CD4-positive, alpha-beta T cell treated with Interleukin-6 for 4 hours (primary cell): ENCODE measurements at places on chromosomes 16 and 17.

GRCh38 chr16:56689171-56689570 lies 6.9 kb downstream of the MT1X start:
- DNase-seq: no peak

DNA sequence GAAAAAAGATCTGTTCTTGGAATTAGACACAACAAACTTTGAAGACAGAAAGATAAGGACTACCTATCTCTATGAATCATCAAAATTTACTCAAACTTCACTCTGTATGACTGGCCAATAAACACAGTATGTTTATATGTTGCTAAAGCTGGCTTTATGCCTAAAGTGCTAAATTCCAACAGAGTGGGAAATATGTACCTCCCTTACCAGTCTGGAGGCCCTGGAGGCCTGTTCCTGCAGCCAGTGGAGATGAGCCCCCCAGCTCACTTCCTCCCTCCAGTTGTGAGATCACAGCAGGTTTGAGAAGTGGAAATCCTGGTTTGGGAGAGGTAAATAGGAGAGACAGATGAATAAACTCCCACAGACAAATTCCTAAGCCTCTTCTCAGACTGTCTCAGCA lies 9.0 kb downstream of the ZNF23 start:
- no peak for DNase-seq

- peak; percentile 47 for DNase-seq
These were observed at the start of gene HBQ1 for GRCh38 chr16:180101-180675. HBQ1 (plus strand) TSS chr16:180459; CDS start chr16:180487, 28 bp downstream.

GRCh38 chr17:35460354-35460851 lies 11.8 kb upstream of the SLFN13 start:
- DNase-seq: peak; percentile 68

DNA sequence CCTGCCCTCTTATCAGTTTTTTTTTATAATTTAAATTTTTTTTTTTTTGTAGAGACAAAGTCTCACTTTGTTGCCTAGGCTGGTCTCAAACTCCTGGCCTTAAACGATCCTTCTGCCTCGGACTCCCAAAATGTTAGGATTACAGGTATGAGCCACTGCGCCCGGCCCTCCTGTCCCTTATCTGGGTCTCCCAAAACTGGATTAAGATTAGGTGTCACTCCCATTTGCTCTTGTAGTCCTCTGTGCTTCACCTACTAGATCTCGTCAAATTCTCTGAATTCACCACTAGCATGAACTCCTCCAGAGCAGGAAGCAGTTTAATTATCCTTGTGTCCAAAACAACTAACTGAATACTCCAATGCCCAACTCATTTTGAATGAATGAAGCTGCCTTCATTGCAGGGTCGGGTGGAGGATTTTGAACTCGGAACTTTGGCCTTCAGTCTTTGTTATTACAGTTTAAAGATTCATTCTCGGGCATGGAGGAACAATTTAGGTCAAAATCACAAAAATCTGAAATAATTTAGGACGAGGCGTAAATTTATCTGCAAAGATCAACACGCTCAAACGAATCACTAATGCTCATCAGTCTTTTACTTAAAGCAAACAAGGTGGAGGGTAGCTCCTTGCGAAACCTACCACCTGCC lies 802 bp upstream of the ATXN2L start:
- DNase-seq: no peak

DNA sequence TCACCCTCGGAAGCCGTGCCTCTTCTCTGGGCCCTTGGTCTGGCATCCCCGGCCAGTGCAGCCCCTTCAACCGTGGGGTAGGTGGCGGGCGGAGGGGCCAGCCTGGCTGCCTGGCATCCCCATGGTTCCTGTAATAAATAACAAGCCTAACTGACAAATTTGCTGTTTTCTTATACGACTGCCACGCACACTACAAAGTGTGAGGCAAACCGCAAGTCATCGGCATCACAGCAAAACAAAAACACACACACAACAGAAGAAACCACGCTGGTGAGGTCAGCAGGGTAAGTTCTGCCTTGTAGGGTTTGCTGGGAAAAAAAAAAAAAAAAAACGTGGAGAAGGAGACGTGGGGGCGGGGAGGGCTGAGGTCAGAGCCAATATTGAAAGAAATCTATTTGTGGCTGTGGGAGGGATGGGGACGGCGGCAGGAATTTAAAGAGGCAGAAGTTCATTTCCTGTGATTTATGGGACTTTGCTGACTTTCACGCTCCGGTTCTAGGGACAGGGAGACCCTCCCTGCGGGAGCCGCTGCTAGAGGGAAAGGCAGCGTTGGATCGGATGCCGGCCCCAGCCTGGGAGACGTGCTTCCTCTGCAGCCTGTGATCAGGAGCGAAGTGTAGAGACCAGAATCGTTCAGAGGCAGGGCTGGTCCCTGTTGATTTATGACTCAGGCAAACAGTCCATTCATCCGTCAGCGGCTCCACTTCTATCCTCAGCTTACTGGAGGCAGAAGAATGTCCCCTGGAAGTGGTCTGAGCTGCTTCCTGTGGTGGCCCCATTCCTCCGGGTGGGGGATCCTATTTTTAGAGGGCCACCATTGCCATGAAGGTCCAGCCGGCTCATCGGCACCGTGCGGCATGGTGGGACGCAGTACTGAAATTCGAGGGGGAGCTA lies 162.8 kb downstream of the FOXL1 start:
- no peak for DNase-seq

DNA sequence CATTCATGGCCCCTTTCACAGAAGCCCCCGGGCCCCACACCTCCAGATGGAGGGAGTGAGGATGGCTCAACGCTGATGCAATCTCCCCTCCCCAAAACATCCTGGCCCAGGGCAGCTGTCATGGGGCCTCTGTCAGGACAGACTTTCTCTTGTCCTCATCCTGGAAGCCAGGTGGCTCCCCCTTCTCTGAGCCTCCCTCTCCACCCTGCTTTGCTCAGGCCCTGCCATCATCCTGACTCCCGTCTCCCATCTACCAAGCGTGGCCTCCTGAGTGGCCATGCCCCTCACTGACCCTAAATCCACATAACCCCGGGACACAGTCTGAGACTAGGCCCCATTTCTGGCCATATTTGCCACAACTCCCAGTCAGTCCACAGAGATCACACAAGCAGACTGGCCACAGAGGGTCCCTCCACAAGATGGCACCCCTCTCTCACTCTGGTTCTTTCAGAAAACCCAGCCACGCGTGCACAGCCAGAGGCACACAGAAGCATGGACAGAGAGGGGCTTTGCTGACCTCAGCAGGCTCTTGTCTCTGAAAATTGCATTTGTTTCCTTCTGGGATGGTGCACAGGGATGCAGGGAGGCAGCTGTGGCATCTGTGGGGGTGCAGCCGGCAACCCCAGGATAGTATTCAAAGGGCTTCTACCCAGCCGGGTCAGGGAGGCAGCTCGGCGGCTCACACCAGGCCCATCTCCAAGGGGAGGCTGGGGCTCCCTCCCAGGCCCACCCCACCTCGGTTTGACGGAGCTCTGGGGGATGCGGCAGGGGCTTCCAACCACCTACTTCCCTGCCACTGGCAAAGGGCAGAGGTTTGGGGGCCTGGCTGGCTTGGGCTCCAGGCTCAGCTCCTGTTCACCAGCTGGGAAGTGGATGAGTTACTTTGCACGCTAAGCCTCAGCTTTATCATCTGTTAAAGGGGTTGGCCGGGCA lies 16.9 kb downstream of the DOC2B start:
- DNase-seq: peak; percentile 46

- DNase-seq: peak; percentile 70
These were observed 17.7 kb downstream of the KSR1 start for GRCh38 chr17:27473748-27474609.

- DNase-seq: no peak
These were observed 27.3 kb upstream of the CNOT1 start for GRCh38 chr16:58656899-58657298.

DNA sequence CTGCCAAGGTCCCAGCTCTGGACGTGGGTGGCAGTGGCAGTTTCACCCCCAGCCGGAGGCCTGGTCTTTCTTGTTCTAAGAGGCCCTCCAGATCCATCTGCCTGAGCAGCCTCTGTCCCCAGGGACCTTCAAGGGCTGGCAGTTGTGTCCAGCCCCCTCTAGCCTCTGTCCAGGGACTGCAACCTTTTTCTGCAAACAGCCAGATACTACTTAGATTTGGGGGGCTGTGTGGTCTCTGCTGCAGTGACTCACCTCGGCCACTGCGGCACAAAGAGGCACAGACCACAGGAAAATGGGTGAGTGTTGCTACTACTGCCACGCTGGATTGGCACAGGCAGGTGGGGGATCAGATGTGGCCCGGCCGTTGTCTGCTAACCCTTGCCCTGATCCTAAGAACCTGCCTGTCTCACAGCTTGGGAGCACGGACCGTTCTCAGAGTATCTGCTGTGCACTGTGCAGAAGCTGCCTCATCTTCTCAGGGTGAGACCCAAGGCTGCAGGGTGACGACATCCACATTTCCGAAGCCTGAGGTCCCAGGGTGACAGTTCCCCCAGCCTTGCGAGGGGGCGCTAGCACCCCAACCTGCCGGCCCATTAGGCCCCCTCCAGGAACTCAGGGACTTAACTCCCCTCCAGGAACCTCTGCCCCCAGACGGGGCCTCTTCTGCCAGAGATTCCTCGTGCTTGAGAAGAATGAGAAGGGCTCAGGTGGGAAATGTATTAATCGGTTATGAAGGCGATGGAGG lies 27.6 kb downstream of the MXRA7 start:
- DNase-seq: no peak

- DNase-seq: no peak
These were observed 45.9 kb downstream of the ABAT start for GRCh38 chr16:8720080-8720966.

DNA sequence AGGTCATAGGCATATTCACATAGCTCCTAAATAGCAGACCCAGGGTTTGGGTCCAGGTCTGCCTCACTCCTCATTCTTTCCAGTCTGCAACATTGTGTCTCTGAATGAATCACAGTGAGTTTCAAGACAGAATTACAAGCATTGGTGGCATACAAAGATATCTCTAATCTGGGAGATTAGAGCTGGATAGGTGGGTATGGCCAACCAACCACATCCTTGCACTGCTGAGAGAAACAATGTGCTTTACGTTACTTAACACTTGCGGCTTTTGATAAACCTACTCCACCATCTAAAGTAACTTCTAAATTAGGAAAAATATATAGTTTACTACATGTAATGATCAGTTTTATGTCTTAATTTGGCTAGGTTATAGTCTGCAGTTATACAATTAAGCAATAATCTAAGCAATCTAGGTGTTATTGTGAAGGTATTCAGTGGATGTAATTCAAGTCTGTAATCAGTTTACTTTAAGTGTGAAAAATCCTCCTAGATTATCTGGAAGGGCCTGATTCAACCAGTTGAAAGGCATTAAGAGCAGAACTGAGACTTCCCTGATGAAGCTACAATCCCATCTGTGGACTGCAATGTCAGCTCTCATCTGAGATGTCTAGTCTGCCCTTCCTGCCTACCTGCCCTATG lies 26.7 kb downstream of the CDH11 start:
- DNase-seq: no peak

- DNase-seq: no peak
These were observed 35.3 kb downstream of the SLC39A11 start for GRCh38 chr17:73057196-73057595.

- peak; percentile 59 for DNase-seq
These were observed 780 bp upstream of the DCAKD start for GRCh38 chr17:45052052-45052772.

DNA sequence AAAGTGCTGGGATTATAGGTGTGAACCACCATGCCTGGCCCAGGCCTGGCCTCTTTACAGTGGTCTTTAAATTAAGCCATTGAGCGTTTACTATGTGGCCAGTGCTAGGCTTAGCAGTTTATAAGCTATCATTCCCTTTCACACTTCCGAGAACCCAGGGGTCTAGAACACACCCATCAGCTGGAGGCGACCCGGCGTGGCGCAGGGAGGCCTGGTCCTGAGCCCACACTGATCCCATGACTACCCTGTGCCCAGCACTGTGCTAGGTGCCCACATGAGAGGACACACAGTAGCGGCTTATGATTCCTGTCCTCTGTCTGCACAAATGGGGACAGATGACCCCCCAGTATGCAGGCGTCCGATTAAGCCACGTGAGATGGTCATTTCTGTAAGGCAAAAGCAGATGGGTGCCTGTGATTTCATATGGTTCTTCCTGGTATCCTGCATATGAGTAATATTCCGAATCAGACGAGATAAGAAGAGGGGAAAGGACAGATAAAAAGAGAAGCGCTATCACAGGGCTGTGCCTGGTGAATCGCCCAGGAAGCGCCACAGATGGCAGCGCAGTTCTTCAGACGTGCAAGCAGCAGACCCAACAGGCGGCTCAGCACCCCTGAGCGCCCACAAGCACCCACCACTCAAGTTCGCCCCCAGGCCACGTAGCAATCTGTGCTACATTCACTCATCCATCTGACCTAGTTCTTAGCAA lies 5.3 kb downstream of the OSGIN1 start:
- no peak for DNase-seq

- DNase-seq: no peak
These were observed 21.3 kb downstream of the FBXL20 start for GRCh38 chr17:39380144-39380543.

DNA sequence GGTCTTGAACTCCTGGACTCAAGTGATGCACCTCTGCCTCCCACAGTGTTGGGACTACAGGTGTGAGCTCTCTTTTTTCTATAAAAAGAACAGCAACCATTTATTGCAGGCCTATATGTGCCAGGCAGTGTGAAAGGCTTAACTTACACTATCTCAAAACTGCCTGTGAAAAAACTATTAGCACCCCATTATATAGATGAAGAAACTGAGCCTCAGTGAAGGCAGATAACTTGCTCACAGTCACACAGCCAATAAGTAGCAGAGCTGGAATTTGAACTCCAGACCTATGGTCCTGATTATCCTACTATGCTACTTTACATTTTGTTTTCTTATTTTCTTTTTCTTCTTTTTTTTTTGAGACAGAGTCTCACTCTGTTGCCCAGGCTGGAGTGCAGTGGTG lies 15.1 kb downstream of the NDE1 start:
- no peak for DNase-seq

- DNase-seq: peak; percentile 32
These were observed 92.9 kb downstream of the TBC1D16 start for GRCh38 chr17:79942591-79943346.

DNA sequence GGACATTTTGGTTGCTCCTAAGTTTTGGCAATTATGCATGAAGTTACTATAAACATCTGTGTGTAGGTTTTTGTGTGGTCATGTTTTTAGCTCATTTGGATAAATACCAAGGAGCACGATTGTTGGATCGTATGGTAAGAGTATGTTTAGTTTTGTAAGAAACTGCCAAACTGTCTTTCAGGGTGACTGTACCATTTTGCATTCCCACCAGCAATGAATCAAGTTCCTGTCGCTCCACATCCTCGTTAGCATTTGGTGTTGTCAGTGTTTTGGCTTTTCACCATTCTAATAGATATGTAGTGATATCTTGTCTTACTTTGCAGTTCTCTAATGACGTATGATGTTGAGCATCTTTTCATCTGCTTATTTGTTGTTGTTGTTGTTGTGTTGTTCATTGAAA lies 20.2 kb downstream of the TENT4B start:
- no peak for DNase-seq

- no peak for DNase-seq
These were observed 4.4 kb upstream of the CSNK1D start for GRCh38 chr17:82277851-82278250.
